CD4-positive, alpha-beta T cell treated with Interleukin-6 for 4 hours (primary cell): ENCODE measurements at places on chromosomes 1 and 21.

- no peak for DNase-seq
Measured at GRCh38 chr1:4700801-4701200, 46.4 kb downstream of the AJAP1 start.

DNA sequence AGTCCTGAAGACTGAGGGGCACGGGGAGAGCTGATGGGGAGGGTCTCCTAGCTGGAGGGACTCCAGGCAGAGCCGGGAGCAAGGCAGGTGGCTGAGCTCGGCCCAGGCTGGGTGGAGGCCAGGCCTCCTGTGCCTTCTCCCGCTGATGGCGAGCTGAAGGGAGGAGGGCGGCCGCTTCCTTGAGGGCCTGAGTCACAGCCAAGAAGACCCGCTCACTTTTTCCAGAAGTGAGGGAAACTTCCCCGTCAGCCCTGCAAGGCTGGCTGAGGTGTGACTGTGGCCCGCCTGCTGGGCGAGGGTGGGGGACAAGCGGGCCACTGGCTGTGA is 1.7 kb upstream of the VWA1 start:
- no peak for DNase-seq

DNA sequence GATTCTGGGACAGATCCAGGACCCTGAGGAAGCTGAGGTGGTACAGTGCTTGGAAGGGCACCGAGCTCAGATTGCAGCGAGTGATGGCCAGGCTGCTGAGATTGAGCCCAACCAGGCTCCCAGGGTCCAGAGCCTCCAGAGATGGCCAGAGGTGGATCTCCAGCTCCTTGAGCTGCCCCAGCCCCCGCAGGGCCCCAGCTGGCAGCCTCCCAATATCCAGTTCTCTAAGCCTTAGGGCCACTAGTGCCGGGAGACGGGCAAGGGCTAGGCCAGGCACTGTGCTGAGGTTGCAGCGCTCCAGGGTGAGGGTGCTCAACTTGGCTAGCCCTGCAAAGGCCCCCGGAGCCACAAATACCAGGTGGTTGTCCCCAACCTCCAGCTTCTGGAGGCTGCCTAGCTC is 3.4 kb downstream of the LINGO4 start:
- DNase-seq, result no peak

GRCh38 chr21:16180614-16181013 is 450.8 kb downstream of the USP25 start:
- DNase-seq, result no peak
